ENCODE measurements at places on chromosomes 2 and 18.

GRCh38 chr2:62800618-62801017 lies 95.1 kb downstream of the EHBP1 start:
- no peak for DNase-seq

GRCh38 chr2:217994776-217995274 lies 8.0 kb downstream of the TNS1 start:
- DNase-seq, result no peak

DNA sequence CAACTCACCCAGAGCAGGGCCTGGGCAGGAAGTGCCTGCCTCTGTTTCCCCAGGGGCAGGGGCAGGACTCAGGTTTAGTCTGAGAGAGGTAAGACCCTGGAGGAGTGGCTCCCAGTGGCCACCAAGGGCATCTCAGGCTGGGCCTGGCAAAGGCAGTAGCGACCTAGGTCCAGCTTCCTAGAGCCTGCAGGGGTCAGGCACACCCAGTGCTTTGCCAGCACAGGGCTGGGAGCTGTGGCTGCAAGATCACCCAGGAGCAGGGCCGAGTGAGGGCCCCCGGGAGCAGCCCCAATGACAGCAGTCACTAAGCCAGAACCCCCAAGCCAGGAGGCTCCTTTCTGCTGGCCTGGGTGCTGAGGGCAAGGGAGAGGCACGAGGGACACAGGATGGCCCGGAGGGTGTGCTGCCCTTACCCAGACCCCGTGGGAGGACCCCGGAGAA lies 8.8 kb upstream of the DUSP2 start:
- DNase-seq, result peak; percentile 33

GRCh38 chr2:191038741-191039140 lies 24.8 kb upstream of the STAT1 start:
- DNase-seq, result no peak

GRCh38 chr18:63025251-63026090 lies 294.1 kb downstream of the BCL2 start:
- peak; percentile 26 for DNase-seq

DNA sequence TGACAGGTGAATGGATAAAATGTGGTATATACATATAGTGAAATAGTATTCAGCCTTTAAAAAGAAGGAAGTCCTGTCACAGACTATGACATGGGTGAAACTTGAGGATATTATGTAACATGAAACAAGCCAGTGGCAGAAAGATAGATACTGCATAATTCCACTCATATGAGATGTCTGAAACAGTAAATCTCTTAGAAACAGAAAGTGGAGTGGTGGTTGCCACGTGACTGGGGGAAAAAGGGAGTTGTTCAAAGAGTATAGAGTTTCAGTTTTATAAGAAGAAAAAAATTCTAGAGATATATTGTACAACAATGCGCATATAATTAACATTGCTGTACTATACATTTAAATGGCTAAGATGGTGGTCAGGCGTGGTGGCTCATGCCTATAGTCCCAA lies 178.2 kb upstream of the ATP5MC3 start:
- DNase-seq, result no peak

GRCh38 chr18:62576845-62577512 lies 54.2 kb downstream of the ZCCHC2 start:
- DNase-seq, result no peak

DNA sequence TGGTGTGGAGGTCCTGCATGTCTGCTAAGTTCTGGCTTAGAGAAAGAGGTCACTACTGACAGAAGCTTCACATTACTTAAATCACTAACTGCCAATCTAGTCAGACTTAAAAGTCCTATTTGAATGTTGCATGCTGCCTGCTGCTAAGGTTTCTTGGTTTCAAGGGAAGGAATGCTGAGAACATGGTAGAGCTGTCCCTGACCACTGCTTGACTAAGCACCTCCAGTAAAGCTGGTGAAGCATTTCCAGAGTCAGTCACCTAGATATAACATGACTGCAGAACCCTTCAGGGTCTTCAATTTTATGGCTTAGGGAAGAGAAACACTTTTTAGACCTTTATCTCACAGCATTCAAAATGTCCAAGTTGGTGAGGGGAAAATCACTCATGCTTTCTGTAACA lies 2178.3 kb upstream of the PIK3C3 start:
- DNase-seq, result no peak

DNA sequence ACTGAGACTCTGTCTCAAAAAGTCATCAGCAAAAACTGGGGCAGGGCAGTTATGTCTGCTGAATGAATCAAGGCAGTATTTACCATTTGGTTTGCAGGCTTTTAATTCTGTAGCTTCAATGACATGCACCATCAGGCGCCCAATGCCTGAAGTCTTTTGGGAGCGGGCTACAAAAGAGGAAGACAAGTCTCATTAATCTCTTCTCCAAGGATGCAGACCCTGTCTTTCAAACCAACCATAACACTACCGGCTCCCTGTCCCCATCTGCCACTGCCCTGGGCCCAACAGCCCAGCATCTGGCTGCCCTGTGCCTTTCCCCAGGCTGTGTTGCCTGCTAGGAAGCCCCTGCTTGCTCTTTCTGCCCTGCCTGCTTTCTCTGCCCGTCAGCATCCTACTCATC lies 30.3 kb downstream of the FAM228A start:
- DNase-seq, result no peak

DNA sequence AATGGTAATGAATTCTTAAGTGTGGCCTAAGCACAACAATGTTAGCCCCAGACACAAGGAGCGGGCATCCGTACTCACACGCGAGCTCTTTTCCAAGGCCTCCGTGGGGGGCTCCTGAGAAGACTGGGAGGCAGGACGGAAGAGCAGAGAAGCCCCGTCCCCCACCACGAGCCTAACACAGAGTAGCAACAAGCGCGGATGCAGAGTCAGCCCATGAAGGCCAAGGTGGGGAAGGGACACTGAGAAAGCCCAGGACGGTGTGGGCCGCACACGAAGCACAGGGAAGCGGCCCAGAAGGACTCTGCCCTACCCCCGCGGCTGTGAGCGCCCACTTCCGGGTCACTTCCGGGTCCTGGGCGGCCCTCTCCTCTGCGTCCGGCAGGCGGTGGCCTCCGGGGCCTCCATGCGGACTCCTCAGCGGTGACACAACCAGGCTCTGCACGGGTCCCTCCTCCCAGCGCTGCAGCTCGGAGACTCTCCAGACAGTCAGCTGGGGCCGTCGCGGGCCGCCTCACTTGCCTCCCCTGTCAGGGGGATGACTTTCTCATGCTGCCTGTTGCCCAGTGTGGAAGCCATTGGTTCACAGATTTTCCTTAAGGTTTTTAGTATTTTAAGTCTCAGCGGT lies 151.5 kb downstream of the MTCL1 start:
- no peak for DNase-seq

DNA sequence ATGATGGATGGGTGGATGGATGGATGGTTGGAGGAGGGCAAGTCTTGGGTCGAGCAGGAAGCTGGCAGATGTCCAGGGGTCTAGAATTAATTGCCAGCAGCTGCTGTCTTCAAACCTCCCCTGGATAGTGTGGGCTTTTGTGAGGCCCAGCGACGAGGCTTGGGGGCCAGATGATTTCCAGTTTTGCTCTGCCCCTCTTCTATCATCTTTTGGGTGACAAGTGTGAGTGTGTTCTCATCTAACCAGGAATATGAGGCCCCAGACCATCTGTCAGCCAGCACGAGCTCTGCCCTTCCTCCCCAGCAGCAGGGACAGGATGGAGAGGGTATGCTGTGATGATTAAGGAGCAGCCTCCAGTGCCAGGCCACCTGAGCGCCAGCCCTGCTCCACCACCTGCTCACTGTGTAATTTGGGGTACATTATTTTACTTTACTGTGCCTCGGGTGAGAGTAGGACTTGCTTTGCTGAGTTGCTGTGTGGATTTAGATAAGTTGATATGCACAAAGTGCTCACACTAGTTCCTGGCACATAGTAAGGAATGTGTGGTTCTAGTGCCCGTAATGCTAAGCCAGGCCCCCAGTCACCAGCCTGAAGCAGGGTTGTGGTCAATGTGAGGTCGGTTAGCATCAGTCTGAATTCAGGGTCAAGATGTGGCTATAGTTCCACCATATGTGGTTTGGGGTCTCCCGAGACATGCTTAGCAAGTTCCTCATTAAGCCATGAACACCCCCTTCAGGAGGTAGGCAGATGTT lies 251.1 kb downstream of the CYP26B1 start:
- DNase-seq, result no peak

DNA sequence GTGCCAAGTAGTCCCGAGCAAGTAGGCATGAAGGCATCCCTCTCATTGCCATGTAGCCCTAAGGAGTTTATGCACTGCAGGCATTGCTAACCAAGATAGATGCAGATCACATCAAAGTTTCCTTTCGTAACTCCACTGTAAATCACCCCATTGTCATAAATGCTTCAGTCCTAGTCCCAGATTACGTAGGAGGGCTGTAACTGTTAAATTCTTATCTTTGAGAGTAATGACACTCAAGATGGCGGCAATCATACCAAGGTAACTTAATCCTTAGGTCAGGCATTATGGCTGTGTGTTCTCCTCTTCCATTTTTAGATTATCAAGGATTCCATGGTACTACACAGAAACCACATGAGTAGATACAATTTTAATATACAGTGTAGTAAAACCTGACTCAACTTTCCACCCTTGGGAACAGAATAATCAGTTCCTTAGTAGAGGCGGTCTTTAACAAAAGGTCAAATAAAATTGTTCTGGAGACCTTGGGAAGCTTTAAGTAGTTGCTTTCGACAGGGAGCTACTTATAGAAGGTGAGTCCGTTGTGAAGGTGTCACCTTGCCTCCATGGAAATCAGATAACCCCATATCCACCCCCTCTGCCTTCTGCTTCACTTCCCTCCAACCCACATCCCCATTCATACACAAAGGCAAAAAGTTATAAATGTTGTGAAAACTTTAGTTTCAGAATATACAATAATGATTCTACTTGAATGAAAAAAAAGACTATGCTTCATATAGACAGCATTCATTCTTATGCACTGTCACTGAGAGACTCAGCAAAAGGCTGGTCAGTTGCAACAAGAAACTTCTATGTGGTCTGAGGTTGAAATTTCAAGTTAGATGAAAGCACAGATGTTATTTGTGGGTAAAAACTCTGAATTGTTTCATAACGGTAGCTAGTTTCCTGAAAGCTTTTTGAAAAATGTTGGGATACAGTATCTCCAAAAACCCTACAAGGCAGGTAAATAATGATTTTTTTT lies 64.8 kb upstream of the GALNT5 start:
- no peak for DNase-seq

GRCh38 chr2:217611056-217611455 lies 391.7 kb downstream of the TNS1 start:
- DNase-seq, result peak; percentile 9

GRCh38 chr2:37332560-37332959 lies 7.9 kb upstream of the PRKD3 start:
- no peak for DNase-seq

GRCh38 chr2:177906041-177906718 lies 166.4 kb downstream of the PDE11A start:
- DNase-seq, result peak; percentile 87

GRCh38 chr2:215535741-215536140 lies 99.9 kb upstream of the FN1 start:
- DNase-seq, result no peak

DNA sequence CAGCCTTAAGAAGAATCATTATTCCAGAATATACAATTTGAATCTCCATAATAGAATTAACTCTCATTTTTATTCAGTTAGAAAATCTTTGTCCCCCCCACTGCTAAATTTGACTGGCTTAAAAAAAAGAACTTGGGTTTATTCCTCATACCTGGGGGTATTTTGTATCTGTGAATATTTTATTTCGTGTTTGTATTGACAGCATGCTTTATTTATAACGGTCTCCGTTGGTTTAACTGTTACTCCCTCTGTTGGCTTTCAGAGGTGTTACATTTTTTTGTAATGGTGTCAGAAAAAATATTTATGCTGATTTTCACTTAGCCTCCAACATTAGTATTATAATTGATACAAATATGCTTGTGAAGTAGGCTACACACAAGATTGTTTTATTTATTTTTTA lies 109.1 kb downstream of the HAUS1 start:
- DNase-seq, result no peak

DNA sequence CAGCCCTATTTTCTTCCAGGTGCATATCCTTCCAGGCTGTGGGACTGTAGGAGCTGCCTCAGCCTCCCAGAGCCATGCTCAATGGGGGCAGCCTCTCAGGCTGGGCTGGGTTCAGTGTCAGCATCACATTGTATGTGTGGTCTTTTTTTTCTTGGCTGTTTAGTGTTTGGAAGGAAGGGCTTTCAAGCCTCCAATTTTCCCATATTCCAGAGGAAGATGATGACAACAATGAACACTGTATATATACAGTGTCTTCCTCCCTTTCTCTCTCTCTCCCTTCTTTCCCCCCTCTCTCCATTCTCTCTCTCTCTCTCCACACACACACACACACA lies 326.4 kb downstream of the DYSF start:
- no peak for DNase-seq

DNA sequence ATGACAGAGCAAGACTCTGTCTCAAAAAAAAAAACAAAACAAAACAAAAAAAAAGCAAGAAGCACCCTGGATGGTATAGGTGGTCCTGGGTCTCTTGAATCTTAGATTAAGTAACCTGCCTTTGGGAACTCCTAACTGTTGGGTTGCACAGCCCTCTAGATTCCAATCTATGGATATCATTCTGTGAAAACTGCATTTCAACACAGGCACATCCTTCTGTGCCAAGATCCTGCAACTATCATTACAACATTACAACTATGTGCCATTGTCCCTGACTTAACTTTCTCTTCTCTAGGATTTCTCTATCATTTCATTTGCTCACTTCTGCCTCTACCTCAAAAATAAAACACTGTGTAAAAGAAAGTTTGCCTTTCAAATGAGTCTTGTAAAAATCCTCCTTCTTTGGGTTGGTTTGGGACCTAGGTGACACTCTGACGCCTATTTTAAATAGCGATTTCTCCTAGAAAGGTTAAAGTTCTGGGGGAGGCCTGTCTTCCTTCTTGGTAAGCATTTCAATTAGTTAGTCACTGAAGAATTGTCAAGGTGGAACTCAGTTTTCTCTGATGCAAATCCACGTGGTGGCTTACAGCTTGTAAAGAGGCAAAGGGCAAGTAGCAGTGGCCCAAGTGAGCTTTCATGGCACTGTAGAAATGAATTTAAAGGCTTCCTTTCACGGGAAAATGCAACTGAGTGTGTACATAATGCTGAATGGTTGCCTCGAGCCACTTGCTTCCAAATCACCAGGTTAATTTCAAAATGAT lies 9.2 kb downstream of the LGALSL start:
- DNase-seq, result no peak

DNA sequence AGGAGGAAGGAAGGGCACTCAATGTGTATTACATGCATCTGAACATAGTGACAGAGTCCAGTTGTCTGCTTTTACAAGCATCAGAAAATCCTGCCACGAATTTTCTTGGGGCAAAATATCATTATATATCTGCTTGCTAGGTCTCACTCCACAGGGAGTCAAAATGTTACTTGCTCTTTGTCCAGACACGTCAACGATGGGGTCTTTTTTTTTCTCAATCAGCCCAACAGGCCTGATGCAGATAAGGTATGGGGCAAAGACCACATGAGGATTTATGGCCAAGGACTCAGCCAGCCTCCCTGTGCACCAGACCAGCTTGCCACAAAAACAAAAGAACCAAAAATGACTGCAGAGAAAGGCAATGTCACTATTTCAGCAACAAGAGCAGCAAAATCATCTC lies 323.4 kb upstream of the PKDCC start:
- DNase-seq, result no peak

- peak; percentile 46 for DNase-seq
Measured at GRCh38 chr2:127790694-127791529, 20.1 kb downstream of the WDR33 start.
